ENCODE measurements at places on chromosomes 13 and 19.

DNA sequence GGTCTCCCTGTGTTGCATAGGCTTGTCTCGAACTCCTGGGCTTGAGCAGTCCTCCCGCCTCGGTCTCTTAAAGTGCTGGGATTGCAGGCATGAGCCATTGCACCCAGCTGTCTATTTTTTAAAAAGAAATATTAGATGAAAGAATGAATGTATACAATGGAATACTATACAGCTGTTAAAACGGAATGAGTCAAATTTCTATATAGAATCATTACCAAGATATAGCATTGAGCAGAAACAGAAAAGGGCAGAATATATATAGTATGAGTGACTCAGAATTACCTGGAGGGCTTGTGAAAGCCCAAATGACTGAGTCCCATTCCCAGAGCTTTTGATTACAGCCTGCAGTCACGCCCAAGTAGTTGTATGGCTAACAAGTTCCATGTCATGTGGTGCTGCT lies 4.4 kb downstream of the DACT3 start:
- no peak for DNase-seq

- DNase-seq = no peak
These were observed 2459.4 kb downstream of the PCDH9 start for GRCh38 chr13:64770743-64771142.

GRCh38 chr19:10389863-10390262 lies 9.5 kb upstream of the TYK2 start:
- DNase-seq = no peak

DNA sequence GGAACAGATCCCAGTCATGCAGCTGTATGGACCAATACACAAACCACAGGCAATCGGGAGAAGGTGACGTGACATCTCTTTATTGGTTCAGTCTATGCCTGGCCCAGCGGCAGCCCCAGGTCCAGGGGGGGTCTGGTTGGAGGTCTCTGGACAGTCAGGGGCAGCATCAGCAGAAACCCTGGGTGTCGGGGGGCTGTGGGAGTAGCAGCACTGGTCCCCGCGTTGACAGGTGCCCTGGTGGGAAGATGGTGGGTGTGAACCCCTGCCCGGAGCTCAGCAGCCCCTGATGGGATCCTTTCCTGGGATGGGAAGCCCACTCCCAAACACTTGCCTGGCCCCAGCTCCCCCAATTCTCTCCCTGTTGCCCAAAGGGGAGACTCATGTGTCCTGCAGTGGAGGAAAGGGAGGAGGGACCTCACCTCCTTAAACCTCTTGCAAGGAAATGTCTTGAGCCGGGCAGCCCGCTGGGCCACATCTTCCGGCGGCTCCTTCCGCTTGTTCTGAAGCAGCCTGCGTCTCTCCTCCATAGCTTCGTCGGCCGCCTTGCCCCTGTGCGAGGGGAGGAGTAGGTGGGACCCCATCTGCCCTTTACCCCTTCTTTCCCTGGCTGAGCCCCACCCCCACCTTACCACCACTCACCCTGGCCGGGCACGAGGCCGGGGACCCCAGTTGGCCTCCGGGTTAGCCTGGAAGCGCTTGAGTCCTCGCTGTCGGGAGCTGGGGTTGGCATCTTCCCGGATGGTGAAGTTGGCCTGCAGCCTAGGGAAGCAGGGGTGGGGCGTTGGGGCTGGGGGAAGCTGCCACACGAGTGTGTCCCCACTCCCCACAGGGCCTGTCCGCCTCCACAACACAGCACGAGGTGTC lies 2.4 kb upstream of the LYL1 start:
- no peak for DNase-seq

GRCh38 chr13:60617991-60618733 lies 221.1 kb downstream of the TDRD3 start:
- DNase-seq = no peak

DNA sequence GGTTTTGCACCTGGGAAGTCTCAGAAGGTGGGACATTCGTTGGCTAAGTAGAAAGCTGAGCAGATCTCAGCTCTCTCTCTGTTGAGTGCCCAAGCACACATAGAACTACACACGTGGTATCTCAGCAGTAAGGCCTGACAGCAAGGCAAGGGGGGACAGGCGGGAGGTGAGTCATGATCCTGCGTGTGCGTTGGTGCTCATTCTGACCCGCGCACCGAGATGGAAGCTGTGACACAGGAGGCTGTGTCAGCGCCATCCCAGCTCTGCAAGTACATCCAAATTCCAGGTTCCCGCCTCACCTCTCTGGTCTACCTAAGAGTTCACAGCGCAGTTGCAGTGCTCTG lies 135.7 kb downstream of the USP12 start:
- no peak for DNase-seq

GRCh38 chr13:72963762-72964161 lies 95.0 kb upstream of the KLF5 start:
- DNase-seq = no peak

Data from NCI-H510A (cell line).